ENCODE measurements at places on chromosomes 4 and X.

GRCh38 chr4:173821876-173822275 is 291.8 kb upstream of the HAND2 start:
- ATAC-seq = no peak

DNA sequence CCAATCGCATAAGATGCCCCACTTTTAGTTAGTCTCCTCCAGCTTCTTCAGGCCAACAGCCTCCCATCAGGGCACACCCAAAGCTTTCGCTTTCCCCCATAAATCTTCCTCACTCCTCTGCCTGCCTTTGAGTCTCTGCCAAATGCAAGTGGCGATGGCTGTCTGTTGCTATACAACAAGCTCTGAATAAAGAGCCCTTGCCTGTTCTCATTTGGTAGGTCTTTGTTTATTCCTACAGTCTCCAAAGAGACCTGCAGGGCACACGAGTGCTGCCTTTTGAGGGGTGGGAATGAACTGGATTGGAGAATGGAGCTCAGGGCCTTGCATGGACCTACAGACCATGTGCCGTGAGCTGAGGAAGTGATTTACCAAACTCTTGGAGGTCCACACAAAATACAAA is 52.2 kb upstream of the SOD3 start:
- ATAC-seq = no peak

DNA sequence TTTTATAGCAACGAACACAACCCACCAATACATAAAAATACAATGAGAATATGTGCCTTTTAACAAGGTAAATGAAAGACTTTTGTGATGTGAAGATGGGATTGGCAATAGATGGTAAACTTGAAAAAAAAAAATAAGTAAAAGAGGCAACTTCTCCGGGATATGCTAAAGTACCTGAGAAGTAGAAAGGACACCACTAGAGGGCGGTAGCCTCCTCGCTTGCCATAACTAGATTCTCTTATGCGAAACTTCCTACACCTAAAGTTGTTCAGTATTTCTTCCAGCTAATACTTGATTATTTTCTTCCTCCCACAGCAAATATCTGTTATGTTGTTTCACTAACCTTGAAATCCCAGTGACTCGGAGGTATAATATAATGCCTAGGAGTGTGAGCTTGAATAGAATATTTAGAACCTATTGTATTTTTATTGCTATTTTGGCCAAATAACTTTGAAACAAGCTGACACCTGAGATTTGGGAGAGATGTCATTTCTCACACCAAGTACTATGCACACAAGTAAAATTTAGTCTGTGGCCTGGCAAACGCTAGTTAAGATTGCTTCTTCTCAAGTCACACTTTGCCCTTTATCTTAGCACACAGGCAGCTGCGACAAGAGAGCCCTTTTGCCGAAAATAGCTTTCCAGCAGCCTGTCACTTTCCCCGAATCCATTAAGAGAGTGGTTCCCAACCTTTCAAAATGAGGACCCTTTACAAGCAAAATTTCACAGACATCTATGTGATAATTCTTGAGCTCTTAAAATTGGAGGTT is 44.9 kb upstream of the PDLIM5 start:
- ATAC-seq = no peak

GRCh38 chr4:40254608-40255392 is 58.0 kb downstream of the RHOH start:
- no peak for ATAC-seq

- ATAC-seq = no peak
Measured at GRCh38 chr4:37441231-37442061, 196.9 kb downstream of the NWD2 start.

GRCh38 chr4:132218406-132218805 is 930.7 kb upstream of the PCDH10 start:
- ATAC-seq = no peak

DNA sequence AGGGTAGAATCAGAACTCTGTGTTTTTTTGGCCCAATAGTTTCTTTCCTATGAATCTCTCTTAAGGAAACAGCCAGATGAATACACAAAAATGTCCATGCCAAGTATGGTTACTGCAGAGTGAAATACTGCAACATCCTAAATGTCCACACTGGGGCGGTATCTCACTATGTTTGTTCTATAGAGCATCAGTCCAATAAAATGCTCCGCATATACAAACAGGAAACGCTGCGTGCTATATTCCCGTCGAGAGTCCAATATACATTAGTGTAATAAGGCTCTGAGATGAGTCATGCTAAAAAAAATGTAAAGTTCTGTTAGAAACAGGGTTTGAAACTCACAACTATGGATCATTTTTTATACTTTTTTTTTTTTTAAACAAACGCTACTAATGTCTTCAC is 72.9 kb upstream of the ENOX2 start:
- no peak for ATAC-seq

- ATAC-seq = no peak
Measured at GRCh38 chrX:17818726-17819125, 42.4 kb downstream of the RAI2 start.

DNA sequence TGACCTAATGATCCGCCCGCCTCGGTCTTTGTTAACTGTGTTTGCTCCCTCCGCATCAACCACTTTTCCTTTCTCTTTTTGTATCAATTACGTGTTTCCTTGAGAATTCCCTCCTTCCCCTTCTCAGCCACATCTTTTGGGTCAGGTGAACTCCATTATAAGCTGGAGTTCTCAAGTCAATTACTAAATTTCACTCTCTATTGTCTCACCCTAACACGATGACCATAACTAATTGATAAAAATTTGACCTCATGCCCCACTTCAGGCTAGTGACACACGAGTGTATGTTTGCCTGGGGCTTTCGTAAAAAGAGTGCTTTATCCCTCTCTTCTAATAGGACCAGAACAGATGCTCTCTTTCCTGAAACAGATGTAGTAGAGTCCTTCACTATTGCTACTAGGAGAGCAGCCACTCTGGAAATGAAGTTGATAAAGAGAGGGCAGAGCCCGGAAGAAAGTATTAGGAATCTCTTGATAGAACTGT is 403.6 kb upstream of the ANXA10 start:
- ATAC-seq = no peak

DNA sequence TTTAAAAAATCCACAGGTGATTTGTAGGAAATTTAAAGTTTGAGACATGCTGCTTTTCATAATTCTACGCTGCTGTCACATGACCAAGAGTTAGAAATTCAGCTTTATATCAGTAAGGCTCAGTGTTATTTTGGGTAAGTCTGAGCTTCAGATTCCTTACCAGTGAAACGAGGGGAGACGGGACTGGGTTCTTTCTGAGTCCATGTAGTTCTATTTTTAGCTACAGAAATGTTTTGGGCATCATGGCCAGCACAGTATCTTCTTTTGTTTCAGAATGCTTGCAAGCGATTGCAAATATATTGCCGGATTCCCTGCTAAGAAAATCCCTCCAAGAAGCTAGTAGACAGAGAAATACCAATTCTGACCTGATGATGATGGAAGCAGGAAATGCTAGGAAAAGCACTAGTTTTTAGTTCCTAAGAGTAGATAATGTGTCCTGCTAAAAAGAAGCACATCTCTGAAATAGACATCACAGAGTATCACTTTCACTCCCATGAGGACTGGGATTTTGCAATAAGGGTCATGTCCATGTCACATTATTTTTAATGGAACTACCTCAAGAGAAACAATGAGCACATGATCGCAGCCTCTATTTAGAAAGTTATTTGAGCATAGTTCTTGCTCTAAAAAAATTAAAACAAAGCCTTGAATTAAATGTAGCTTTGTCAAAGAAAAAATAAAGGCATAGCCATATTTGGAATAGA is 10.9 kb downstream of the ATP1B4 start:
- no peak for ATAC-seq

DNA sequence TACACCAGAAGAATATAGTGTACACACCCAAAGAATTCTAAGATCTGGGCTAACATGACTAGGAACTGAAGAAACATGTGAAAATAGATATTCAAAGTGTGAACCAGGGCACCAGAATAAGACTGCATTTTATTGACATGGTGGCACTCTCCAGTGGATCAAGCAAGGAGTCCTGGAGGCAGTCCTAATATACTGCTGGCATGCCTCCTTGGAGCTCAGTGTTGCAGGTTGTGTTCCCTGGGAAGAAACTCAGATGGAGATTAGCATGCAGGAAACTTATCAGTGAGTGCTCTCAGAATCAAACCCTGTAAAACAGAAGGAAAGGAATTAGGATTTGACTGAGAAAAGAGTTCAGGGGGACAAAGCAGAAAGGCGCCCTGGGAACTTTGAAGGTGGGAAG is 105.1 kb downstream of the CXCL13 start:
- no peak for ATAC-seq

DNA sequence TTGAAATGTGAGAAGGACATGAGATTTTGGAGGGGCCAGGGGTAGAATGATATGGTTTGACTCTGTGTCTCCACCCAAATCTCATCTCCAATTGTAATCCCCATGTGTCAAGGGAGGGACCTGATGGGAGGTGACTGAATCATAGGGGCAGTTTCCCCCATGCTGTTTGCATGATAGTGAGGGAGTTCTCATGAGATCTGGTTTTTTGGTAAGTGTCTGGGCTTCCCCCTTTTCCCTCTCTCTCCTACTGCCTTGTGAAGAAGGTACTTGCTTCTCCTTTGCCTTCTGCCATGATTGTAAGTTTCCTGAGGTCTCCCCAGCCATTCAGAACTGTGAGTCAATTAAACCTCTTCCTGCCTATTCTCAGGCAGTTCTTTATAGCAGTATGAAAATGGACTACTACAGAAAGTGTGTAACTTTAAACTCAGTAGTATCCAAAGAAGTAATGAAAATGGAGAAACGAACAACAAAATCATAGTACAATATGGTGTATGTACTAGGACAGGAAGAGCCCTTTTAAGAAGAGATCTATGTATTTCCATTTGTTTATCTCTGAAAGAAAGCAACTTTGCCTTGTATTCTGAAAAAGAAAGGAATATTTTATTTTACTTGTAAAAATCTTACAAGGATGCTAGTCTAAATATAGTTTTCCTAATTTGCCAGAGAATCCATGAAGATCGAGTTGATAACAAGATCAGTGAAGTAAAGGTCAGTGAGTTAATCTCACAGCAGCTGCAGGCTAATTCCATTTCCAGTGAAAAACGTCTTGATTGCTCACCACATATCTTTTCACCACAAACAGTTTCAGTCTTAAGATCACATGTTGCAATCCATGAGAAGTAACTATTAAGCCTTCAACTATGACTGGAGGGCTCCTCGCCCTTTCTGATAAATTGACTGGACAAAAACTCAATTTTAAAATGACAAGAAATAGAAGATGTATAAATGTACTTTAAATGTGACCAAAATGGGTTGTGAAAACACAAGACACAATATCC is 20.5 kb downstream of the PKD2 start:
- ATAC-seq = peak; percentile 45

DNA sequence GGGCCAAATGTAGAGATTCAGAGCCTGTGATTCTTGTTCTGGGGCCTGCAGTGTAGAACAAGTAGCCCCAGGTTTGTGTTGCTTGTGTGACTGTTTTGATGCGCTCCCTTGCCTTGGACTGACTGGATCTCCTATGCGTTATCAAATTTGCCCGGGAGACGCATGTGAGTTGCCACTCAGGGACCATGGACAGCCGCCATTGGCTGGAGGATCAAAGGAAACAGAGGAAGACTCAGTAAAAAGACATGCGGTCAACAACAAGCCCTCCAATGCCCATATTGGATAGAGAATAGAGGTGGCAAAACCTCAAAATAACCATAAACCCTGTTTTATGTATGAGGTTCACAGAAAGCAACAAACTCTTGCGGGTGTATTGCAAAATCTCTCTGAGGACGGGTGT is 327.5 kb upstream of the IGFBP7 start:
- ATAC-seq = no peak

DNA sequence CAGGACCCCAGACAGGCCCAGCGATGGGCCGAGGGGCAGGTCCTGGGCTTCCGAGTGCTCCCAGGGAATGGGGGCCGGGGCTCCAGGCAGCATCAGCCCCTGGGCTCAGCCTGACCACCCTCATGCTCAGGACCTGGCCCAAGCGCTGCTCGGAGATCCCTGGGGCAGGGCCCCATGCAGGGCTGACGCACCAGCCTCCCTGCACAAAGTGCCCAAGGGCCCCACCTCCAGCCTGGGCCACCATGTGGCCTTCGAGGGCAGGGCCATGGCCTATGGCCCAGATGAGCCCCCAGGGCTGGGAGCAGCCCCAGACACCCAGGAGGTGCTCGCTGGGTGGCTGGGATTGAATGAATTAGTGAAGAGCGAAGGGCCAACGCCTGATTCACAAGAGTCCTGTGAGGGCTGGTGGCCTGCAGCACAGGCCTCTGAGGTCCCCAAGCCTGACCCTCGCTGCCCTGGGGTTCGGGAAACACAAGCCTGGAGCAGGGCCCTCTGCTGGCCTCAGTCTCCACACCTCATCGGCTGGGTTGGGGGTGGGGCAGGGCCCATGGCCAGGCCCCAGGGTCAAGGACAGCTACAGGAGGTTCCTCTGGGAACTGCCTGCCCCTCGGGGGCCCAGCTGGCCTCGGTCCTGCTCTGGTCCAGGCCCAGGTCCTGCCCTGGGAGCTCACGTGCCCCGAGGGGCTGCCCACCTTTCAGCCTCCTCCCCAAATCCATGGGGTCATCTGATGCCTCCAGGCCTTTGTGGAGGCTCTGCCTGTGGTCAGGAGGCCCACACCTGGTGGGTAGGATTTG is 13.3 kb upstream of the FGFR3 start:
- ATAC-seq = no peak

DNA sequence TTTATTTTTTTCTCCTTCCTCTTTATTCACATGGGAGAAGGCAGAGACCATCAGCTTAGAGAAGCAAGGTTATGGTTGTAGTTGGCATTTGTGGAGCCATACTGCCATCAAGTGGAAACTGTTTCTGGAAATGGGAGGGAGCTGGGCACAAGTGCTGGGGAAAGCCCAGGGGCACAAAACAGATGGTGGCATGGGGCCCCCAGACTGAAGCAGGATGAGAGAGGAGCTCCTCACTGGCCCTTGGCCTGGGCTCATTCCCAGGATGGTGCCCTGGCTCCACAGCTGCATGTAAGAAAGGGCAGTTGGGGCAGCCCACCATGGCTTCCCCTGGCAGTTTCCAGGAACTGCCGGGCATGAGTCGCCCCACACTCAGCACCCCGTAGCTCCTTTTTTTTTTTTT is 59.2 kb downstream of the NBDY start:
- no peak for ATAC-seq

DNA sequence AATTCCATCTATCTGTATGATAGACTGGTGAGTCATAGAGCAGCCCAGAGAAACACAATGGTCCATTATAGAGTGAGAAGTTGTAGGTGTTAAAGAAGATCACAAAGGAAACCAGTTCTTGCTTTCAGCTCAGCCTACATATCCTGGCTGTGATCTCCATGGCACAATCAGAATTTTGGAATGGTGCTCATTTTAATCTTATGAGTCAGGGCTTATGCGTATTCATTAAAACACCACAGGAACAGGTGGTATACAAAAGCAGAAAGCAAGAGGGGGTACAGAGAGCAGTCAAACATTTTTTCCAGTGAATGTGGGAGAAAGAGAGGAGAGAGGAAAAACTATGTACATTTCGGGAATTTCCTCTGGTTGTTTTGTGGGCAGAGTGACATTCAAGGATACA is 126.9 kb downstream of the MFAP3L start:
- ATAC-seq = no peak

DNA sequence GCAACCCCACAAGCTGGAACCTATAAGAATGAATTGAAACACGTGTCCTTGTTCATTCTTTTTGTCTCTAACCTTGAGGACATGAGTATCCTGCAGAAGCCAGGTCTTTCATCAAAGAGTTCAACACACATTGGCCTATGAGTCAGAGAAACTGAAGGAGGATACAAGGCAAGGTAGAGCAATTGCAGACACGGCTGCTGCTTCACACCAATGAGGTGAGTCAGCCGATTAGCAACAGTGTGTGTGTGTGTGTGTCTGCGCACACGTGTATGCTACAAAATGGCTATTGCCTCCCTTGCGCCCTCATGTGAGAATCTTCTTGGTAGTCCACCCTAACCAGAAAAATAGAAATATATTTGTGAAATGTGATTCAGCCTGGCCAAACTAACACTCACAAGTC is 1477.7 kb upstream of the IGFBP7 start:
- ATAC-seq = no peak

Data from stimulated activated memory B cell treated with anti-CD40 and anti-IgM and Interleukin-4, amounts not matched to agents 10 μg/mL and 1 μg/mL and 100 μg/mL, for 72 hours (primary cell).